ENCODE measurements at places on chromosomes 11 and 22.

DNA sequence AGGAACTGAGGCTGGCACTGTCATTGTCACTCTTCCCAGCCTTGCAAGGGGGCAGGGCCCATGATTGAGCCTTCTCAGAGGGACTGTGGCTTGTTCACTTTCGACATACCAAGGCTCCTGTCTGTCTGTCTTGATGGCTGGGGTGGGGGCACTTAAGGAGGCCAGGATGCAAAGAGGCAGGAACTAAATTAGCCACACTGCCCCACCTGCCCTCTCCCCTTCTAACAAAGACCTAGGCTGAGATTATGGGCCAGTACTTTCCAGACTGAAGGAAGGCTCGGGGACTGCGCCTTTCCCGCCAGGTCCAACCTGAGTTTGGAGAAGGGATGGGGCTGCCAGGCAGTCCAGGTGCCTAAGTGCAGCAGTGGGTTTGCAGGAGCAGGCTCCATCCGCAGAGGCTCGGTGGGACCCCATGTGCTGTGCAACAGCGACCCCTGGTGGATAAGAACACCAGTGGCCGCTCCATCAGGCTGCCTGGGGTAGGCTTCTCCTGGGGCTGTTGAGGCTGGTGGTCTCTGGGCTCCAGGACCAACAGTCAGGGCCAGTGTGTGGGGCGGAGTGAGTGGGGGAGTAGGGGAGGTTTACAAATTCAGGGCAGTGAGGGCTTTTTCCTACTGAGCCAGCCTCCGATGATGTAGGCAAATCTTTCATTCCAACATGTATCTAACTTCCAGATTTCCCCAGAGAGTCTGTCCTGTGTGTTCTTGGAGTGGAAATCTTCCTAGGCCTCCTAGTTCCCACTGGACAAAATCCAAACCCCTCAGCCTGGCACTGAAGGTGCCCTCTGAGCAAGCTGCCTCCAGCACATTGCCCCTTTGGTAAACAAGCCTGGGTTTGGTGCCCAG, 93.9 kb downstream of the INSC start:
- peak; percentile 89 for DNase-seq

DNA sequence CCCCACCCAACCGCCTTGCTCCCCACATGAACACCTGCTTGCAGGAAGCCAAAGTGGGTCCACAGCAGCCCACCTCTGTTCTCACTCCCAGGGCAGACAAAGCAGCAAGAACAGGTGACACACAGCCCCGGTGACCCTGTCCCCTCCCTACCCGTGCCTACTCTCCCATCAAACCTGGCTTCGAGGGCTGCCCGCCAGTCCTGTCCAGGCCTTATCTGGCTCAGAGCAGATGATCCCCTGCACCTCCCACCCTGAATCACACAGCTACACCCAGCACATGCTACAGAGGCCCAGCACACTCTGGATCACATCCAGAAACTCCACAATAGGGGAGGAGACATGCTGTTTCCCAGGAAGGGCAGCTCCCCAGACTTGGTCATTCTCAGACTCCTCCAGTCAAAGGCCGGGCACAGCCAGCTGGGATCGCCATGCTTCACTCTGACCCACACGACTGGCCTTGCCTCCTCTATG, 6.2 kb upstream of the RGL4 start:
- no peak for DNase-seq

DNA sequence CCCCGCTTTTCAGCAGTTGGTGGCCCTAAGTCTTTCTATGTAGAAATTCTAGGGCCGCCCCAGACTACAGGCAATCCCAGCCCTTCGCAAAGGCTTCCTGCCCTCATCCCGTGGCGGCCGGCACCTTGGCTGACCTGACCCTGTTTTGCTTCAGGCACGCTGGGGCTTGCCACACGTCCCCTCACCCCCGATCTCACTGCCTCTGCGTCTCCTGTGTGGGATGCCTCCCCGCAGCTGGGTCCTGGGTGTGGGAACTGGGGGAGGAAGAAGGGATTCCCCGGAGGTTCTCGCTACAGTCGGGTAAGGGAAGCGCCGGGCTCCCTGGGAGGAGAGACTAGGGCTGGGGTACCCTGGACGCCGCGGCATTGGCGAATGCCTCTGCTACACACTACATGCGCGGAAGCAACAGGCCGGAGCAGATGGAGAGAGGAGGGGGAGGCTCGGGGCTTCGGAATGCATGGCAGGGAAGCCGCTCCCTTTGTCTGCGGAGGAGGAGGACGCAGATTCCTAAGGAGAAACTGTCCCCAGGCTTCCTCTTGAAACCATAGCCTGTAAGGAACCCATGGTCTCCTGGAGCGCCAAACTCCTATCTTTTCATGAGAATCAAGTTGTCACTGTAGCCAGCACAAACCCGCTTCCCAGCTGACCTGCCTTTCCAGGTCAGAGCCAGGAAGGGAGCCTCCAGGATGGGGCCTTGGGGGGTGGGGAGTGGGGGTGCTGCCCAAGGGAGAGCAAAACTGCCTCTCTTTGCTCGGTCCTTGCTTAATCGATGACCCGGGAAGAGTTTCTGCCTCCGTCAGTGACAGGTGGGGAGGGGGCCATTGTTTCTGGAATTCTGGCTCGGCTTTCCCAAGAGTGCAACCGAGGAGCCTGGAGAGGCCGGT, 1.4 kb downstream of the DTX4 start:
- no peak for DNase-seq

DNA sequence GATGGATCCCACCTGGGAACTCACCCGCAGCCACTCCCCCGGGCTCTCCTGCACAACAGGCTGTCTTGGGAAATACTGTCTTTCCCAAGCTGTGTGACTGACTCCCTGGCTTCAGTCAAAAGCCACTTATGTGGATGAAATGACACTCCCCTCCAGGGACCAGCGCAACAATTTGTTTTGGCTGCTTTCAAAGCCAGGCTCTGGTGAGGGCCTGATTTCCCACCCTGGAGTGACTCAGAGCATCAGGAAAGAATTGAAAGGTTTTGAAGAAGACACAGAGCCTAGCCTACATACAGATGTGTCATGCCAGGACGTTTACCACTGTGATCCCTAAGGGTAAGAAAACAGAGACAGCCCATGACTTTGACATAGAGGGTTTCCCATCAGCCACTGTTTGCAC, 550.5 kb downstream of the MIAT start:
- no peak for DNase-seq

DNA sequence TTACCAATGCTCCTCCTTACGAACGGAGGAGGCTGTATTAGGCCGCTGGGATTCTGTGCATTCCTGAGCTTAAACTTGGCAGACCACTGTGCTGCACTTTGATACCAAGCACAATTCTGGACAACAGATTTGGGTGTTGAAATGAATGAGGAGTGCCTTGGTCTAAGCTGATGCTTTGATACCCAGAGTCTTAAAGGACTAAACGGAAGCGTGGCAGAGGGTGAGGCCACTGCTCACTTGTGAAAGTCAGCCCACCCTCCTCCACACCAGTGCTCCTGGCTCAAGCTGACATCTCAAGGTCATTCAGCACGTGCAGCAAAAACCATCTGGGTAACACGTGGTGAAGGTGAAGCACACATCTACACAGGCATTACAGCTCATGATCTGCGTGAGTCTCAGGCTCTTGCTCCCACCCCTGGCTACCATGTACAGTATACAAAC, 85.9 kb downstream of the MICAL3 start:
- DNase-seq = no peak
